GM03348 (cell line): ENCODE measurements at places on chromosomes 2 and 18.

DNA sequence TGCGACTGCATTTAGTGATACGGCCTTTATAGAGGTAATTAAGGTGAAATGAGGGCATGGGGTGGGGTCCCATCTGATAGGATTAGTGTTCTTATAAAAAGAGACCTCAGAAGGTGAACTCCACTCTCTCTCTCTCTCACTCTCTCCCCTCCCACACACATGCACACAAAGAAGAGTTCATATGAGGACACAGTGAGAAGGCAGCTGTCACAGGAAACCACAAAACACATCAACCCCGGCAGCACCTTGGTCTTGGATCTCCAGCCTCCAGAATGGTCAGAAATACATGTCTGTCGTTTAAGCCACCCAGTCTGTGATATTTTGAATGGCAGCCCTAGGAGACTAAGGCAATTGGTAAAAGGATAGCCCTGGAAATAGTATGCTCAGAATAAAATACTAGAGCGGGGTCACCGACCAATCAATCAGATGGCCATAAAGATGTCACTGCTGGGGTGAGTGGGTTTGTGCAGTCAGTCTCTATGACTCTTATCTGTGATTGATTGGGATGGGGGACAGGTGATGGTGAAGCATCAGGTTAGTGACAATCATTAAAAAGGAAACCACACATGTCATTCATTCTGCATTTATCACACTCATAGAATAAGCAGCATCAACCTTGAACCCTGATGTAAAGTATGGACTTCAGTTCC, 118.9 kb upstream of the POU3F3 start:
- DNase-seq: no peak

DNA sequence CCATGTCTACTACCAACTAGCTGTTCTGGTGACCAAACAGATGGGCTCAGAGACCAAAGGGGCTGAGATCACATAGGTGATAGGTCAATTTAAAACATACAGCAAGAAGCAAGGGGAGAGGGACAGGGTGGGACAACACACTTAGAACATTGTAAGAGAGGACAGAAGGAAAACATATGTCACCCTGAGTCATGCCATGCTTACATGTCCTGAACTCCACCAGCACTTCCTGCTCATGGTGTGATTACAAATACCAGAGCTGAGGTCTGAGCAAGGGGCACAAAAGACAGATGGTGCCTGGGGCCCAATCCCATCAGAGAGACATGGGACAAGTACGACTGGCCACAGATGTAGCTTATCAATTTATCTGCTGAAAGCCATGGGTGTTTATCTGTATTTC, 28.7 kb upstream of the GALNT14 start:
- DNase-seq: no peak

GRCh38 chr2:14182227-14182946, 450.1 kb upstream of the LRATD1 start:
- no peak for DNase-seq

DNA sequence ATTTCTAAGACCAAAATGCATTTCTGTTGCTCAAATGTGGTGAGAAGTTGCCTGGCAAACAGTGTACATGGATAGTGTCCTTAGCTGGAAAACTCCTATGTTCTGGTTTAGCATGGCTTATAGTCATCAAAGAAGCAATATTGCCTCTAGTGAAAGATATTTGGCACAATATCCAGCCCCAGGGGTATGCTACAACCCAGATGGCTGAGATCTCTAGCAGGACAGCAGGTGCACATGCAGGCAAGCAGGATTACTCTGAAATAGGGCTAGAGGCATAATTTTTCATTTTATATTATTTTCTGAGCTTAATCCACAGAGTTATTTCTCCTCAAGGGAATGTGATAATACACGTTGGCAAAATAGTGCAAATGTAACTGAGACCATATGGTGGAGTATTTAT, 34.0 kb downstream of the CCDC195 start:
- no peak for DNase-seq

GRCh38 chr18:31647127-31647753, 37.1 kb downstream of the B4GALT6 start:
- no peak for DNase-seq

GRCh38 chr2:16625201-16625729, 40.4 kb downstream of the CYRIA start:
- DNase-seq: no peak

- DNase-seq: no peak
Measured at GRCh38 chr2:49416252-49416651, 261.9 kb upstream of the FSHR start.

DNA sequence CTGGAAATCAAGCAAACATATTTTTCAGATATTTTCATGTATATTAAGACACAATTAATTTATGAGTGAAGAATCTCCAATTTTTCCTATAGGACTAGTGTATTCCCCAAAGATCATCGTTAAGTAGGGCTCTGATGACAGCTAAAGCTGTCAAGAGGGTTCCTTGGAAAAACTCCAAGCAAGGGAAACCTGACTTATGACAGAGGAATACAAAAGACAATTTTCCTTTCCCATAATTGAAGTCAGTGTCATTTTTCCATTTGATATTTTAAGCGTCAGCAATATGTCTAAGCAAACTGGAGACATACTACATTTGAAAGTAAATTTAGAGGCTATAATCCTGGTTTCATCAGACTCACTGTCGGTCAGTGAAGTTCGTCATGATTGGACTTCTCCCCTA, 36.1 kb downstream of the RIT2 start:
- no peak for DNase-seq

- no peak for DNase-seq
Measured at GRCh38 chr18:42069036-42069435, 114.0 kb downstream of the PIK3C3 start.

- no peak for DNase-seq
Measured at GRCh38 chr2:237665713-237666143, 38.3 kb downstream of the LRRFIP1 start.

- no peak for DNase-seq
Measured at GRCh38 chr18:13338318-13338717, 119.8 kb downstream of the LDLRAD4 start.
